Sigmoid colon (tissue), 7 donors: ENCODE measurements at places on chromosomes 4 and X. TPM values are rescaled to one million over a fixed set of nuclear protein-coding genes. Genes with fewer than 3 reads are reported as not detected.

DNA sequence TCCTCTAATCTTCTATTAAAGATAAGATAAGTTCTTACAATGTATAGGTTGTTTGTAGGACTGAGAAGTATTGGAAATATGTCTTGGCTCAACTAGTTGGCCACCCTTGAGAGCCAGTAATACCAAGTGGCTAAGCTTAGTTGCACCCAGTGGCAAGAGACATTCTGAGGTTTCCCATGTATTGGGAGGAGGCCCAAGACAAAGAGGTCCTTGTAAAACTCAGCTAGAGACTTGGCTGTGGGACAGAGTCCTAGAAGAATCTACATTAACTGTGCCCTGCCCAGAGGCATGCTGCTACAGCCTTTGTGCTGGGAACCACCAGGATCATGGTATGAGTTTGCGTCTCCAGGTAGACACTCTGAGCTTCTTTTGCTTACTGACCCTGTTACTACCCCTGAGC, 41.9 kb upstream of the SLC4A4 start:
- no peaks in the 10 kb centered on the region for H3K27me3 ChIP-seq
- no peaks in the 10 kb centered on the region for H3K36me3 ChIP-seq

DNA sequence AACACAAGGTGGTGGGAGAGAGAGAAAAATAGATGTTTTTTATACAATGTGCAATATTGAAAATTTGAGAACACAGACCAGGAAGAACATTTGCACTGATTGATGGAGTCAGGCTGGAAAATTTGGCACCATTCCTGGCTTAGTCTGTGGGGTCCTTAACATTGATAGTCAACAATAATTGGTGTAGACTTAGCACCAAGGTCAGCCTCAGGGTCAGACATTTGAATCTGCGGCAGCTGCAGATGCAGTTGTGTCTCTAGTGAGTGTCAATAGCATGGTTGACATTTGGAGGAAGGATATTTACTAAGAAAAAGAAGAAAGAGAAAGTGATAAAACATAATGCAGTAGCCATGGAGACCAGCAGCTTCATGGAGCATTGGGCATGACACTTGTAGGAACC, 31.5 kb upstream of the GLRA3 start:
- no peaks in the 10 kb centered on the region for H3K36me3 ChIP-seq
- H3K4me3 ChIP-seq: no peak overlapping the region
- H3K27me3 ChIP-seq: no peaks in the 10 kb centered on the region
- no peak overlapping the region for H3K27ac ChIP-seq

GRCh38 chr4:22091352-22091717, 142.8 kb upstream of the KCNIP4 start:
- no peaks in the 10 kb centered on the region for H3K36me3 ChIP-seq
- H3K4me1 ChIP-seq: no peaks in the 10 kb centered on the region
- no peak overlapping the region for H3K27ac ChIP-seq
- H3K4me3 ChIP-seq: no peak overlapping the region

DNA sequence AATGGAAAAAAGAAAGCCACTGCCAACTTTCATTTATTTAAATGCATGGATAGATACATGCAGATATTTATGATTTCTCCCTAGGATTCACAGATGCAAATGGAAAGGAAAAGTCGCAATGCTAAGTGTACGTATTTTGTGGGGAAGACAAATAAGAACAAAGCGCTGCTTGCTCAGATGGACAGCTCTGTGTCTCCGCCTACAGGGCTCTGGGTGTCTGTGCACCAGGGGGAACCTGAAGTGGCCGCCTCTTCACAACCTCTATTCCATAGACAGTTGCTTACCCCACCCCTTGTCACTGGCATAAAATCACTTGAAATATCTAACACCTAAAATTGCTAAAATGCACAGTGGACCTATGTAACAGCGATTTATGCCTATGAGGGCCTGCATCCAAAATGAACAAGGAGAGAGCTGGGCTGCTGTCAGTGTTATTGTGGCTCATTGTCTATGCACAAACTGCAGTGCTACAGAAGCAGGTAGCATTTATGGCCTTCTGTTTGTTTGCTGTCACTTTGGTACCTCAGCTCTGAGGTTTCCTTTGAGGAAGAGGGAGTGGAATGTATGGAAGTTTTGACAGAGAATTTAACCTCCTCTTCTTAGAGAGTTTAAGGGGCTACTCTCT, 58.6 kb upstream of the PAGE1 start:
- H3K4me1 ChIP-seq: no peaks in the 10 kb centered on the region
- no peak overlapping the region for H3K27ac ChIP-seq
- H3K36me3 ChIP-seq: no peaks in the 10 kb centered on the region
- no peak overlapping the region for H3K4me3 ChIP-seq
- DNase-seq: peak; percentile 64

DNA sequence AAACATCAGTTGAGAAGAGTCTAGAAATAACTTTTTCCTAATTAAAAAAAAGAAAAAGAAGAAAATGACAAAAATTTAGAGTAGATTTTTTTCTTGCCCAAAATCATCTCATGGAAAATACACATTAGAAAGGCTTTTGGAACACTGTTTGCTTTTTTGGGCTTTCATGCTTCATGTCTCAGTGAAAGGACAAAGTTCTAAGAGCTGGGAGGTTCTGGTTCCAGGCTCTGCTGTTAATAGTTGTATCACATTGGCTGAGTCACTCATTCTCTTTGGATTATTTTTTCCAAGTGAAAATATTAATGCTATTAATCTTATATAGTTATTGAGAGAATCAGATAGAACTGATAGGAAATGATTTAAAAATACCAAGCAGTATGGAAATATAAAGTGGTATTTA, 32.9 kb upstream of the ETNPPL start:
- H3K4me1 ChIP-seq: no peaks in the 10 kb centered on the region
- H3K27ac ChIP-seq: no peak overlapping the region
- no peaks in the 10 kb centered on the region for H3K36me3 ChIP-seq
- H3K4me3 ChIP-seq: no peak overlapping the region
- DNase-seq: no peak

DNA sequence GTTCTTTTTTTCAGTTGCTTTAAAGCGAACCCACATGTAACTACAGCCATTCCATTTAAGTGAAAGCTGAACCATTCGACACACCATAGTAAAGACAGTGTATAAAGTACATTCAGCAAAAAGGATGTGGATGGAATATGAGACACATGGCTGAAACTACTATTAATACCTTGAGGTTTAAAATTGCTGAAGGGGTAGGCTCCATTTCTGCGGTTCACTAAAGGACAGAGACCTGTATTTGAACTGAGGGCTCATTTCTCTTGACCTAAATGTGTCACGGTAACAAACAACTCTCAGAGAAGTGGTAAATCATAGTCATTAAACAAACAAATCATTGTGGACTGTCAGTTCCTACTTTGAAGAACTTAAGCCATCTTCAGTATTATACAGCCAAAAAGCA, 1085.6 kb upstream of the TENM3 start:
- no peaks in the 10 kb centered on the region for H3K27me3 ChIP-seq
- H3K4me3 ChIP-seq: no peak overlapping the region

DNA sequence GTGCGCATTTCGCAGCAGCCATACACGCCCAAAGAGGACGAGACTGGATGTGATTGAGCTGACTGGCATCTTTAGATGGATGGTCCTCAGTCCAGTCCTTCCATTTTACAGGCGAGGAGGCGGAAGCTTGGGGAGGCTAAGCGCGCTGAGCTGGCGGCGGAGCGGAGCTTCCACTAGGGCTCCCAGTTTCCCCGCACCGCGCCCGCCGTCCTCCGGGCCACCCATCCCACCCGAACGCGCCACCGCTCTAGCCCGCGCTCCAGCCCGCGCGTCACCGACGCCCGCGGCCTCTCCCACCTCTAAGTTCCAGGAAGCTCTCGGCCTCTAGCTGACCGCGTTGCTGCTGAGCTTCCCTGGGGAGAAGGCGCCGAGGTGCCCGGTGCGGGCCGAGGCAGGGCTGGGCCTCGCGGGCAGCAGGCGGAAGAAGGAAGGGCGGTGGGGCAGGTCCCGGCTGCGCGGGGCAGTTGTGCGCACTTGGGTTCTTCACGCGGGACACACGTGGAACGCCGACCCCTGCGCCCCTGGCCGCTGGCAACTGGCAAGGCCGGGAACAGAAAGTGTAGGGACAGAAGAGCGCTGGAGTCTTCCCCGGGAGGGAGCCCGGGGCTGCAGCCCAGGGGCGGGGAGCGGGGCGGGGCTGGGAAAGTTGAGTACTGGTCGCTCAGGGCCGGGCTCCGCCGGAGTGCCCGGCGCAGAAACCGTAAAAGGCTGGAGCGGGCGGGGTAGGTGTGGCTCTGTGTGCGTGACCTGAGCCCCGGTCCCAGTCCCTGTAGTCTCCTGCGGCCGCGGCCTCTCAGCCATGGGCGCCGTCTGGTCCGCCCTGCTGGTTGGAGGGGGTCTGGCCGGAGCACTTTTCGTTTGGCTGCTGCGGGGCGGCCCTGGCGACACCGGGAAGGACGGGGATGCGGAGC, at the start of gene STBD1:
Gene STBD1, plus strand, starts transcription at position 763 of the 911 bp plus-strand sequence. Its CDS starts 37 bp downstream, at position 800.
- H3K27ac ChIP-seq: peak within 1 kb of the TSS; percentile 91
- peak; percentile 89 for DNase-seq
- no peaks in the 10 kb centered on the region for H3K36me3 ChIP-seq
- no peaks in the 10 kb centered on the region for H3K27me3 ChIP-seq
- peaks cover 53% of the 10 kb centered on the region for H3K4me1 ChIP-seq

- no peak overlapping the region for H3K27ac ChIP-seq
- H3K4me1 ChIP-seq: no peaks in the 10 kb centered on the region
- H3K4me3 ChIP-seq: no peak overlapping the region
- H3K27me3 ChIP-seq: no peaks in the 10 kb centered on the region
- no peaks in the 10 kb centered on the region for H3K36me3 ChIP-seq
These were observed 98.2 kb downstream of the ARSJ start for GRCh38 chr4:113881256-113881655.

GRCh38 chrX:107628662-107629539, 591 bp downstream of the PRPS1 start:
- H3K27me3 ChIP-seq: no peaks in the 10 kb centered on the region
- H3K4me3 ChIP-seq: peak overlapping the region; percentile 47
- no peaks in the 10 kb centered on the region for H3K4me1 ChIP-seq

GRCh38 chr4:153221783-153222706, 17.8 kb downstream of the TRIM2 start:
- no peaks in the 10 kb centered on the region for H3K36me3 ChIP-seq
- H3K27ac ChIP-seq: peak overlapping the region; percentile 93
- peak overlapping the region; percentile 75 for H3K4me3 ChIP-seq
- no peaks in the 10 kb centered on the region for H3K27me3 ChIP-seq
- peaks cover 13% of the 10 kb centered on the region for H3K4me1 ChIP-seq

GRCh38 chr4:11131491-11131890, 297.2 kb downstream of the HS3ST1 start:
- H3K27ac ChIP-seq: no peak overlapping the region
- DNase-seq: no peak
- no peak overlapping the region for H3K4me3 ChIP-seq
- no peaks in the 10 kb centered on the region for H3K27me3 ChIP-seq
- no peaks in the 10 kb centered on the region for H3K36me3 ChIP-seq
- H3K4me1 ChIP-seq: no peaks in the 10 kb centered on the region

- H3K27me3 ChIP-seq: no peaks in the 10 kb centered on the region
- no peak for DNase-seq
- H3K4me1 ChIP-seq: no peaks in the 10 kb centered on the region
- H3K27ac ChIP-seq: no peak overlapping the region
These were observed 514.3 kb downstream of the GBA3 start for GRCh38 chr4:23207059-23207458.

DNA sequence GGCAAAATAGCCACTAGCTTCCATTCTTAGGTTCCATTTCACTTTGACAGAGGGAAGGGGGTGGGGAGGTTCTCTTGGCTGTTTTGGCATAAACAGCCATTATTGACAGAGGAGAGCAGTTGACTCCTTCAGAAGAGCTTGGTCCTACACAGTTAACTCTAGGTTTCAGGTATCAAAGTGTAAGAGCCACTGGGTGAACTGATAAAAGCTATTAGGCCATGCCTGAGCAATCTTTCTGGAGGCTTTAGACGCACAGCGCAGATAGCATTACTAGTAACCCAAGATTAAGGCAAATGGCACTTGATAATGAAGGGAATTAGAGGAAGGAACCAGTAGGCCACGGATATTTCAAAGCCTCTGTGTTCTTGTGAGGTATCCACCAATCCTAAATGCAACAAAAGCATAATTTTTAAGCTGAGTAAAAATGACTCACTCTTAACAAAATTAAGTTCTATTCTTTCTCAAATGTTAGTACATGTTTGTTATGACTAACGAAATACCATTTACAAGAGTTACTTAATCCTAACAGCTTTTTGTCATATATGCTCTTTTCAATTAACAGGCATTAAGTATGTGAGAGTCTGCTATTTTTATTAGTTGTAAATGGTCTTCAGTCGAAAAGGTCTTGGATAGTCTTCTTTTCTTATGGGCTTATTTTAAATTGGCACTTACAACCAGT, 53.6 kb downstream of the SLC7A11 start:
- H3K27me3 ChIP-seq: no peaks in the 10 kb centered on the region
- no peak overlapping the region for H3K4me3 ChIP-seq
- no peak overlapping the region for H3K27ac ChIP-seq
- no peaks in the 10 kb centered on the region for H3K36me3 ChIP-seq
- H3K4me1 ChIP-seq: no peaks in the 10 kb centered on the region

GRCh38 chrX:127439676-127440075, 612.5 kb downstream of the ACTRT1 start:
- H3K36me3 ChIP-seq: no peaks in the 10 kb centered on the region
- H3K27me3 ChIP-seq: no peaks in the 10 kb centered on the region
- DNase-seq: no peak
- H3K4me1 ChIP-seq: no peaks in the 10 kb centered on the region
- H3K4me3 ChIP-seq: no peak overlapping the region
- no peak overlapping the region for H3K27ac ChIP-seq

GRCh38 chr4:3285558-3286334, 7.1 kb upstream of the RGS12 start:
- no peak for DNase-seq
- H3K4me1 ChIP-seq: no peaks in the 10 kb centered on the region
- H3K36me3 ChIP-seq: no peaks in the 10 kb centered on the region
- no peak overlapping the region for H3K27ac ChIP-seq

GRCh38 chr4:68907245-68907644, 44.4 kb downstream of the UGT2A3 start:
- no peaks in the 10 kb centered on the region for H3K4me1 ChIP-seq
- no peak for DNase-seq
- H3K4me3 ChIP-seq: no peak overlapping the region
- H3K27me3 ChIP-seq: no peaks in the 10 kb centered on the region

- no peak for DNase-seq
- no peak overlapping the region for H3K27ac ChIP-seq
- H3K27me3 ChIP-seq: no peaks in the 10 kb centered on the region
- no peaks in the 10 kb centered on the region for H3K36me3 ChIP-seq
- H3K4me1 ChIP-seq: no peaks in the 10 kb centered on the region
These were observed 51.0 kb upstream of the PTPN13 start for GRCh38 chr4:86543080-86543479.

DNA sequence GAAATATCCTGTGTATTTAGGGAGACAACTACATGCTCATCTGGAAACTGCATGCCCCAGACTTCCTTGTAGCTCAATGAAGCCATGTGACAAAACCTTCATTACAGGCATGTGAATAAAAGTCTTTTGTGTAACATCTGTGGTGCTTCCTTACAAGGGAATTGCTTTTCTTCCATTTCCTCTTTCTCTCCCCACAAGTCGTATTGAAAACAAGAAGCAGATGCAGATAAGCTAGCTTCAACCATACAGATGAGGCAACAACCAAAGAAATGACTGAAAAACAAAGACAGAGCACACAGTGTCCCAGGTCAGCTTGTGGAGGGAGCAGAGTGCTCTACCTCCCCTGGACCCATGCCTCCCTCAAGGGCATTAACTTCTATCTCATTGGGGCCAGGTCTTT, 115.8 kb upstream of the INPP4B start:
- peaks cover 25% of the 10 kb centered on the region for H3K4me1 ChIP-seq
- DNase-seq: no peak
- no peaks in the 10 kb centered on the region for H3K36me3 ChIP-seq
- H3K4me3 ChIP-seq: no peak overlapping the region
- peak overlapping the region; percentile 73 for H3K27ac ChIP-seq

SSX1 gene
- not detected for polyA plus RNA-seq

IBSP gene
- not detected for polyA plus RNA-seq

VCX2 gene
- polyA plus RNA-seq: not detected

CT45A2 gene
- not detected for polyA plus RNA-seq

ASB5 gene
- polyA plus RNA-seq: 1.8 TPM

LNX1 gene
- polyA plus RNA-seq: 4.8 TPM

QDPR gene
- polyA plus RNA-seq: 25.2 TPM

RBMX2 gene
- 24.6 TPM for polyA plus RNA-seq
